Renal cortical epithelial cell (primary cell): ENCODE measurements at places on chromosomes 5 and 9. TPM values are rescaled to one million over a fixed set of nuclear protein-coding genes. Genes with fewer than 3 reads are reported as not detected.

Gene CDO1
- total RNA-seq: 0.17 and 0.55 TPM in 2 replicates

Gene PCDHB1
- total RNA-seq: under 0.01 TPM in 1 of 2 replicates, not detected in the other

Gene CDKN2B-AS1
- 3.9 and 4.7 TPM in 2 replicates for total RNA-seq

Gene SHLD3
- 5.4 and 6.1 TPM in 2 replicates for total RNA-seq

Gene ARL14EPL
- total RNA-seq: 0.20 TPM in 1 of 2 replicates, not detected in the other

Gene SLC9A3
- total RNA-seq: 0.35 and 1.6 TPM in 2 replicates

DNA sequence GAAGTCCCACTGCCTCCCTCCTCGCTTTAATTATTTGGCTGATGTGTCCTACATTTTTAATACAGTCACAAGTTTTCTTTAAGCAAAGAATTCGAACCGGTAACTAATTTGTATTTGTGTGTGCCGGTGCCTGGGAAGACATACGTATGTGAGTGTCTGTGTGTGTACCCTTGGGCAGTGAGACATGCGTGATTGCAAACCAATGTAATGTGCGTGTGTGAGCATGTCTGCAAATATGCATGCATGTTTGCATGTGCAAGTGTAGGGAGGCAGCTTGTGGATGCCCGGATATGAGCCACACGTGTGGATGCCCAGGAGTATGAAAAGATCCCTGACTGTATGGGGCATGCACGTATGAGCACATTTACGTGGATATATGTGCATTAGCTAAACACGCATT is 44.4 kb upstream of the NEK6 start:
- no peak for DNase-seq

DNA sequence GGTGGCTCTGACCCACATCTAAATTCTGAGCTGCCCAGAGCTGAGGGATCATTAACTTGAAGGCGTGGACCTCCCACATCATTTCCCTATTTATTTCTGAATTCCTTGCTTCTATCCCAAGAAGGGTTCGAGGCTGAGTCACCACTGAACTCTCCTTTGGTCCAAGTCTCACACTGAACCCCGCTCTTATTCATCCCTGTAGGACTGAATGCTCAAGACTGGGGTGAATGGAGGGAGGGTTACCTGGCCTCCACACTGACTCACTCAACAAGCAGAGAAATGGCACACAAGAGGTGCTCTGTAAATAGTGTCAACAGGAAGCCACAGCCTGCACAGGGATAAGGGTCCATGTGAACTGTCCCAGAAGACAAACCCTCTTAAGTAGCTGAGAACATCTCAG is 79.1 kb upstream of the FSTL4 start:
- peak; percentile 35 for DNase-seq

GRCh38 chr9:5361326-5362010 is 21.8 kb upstream of the RLN1 start:
- no peak for DNase-seq

DNA sequence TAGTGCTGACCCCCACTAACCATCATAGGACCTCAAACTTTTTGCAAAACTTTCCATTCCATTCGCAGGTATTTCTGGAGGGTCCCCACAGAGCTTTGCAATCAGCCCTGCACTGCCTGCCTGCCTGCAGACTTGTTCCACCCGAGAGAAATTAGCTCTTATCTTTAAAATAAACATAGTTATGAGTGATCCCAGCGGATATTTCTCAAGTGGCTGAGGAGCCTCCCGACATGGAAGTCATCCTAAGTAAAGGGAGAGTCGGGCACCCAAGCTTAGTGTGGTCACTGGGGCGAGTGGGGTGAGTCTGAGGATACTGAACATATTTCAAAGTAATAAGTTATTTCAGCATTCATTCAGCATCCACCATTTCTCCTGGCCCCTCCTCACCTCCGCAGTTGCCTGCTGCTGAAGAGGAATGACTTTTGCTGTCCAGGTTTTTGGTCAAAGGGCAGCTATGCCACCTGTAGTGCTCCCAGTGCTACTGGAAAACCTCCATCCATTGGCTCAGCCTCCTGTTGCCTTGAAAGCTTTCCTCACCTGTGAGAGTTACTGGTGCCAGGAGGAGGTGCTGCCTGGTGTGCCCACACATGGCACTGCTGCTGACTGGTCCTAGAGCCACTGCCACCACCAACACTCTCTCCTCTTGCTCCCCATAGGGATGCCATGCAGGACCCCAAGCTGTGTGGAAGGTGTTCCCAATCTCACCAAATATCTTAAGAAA is 89.7 kb upstream of the PCSK1 start:
- no peak for DNase-seq

DNA sequence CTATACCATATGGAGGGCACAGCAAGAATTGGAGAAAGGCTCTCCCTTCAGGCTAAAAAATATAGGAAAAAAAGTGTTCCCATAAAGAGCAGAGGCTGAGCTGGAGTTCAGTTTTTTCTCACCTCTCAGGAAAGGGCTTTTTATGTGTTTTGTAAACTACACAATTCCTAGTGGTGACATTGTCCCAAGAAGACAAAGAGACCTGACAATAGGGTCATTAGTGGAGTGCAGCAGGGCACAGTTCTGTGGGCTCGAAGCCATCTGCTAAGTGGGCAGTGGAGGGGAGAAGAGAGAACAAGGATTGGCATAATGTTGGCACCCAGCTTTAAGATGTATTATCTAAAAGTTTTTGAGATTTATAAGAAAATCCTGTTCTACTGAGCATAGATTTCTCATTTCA is 162.5 kb downstream of the HCN1 start:
- no peak for DNase-seq

- DNase-seq: peak; percentile 50
These were observed 181.5 kb upstream of the OTULINL start for GRCh38 chr5:14400085-14400484.

DNA sequence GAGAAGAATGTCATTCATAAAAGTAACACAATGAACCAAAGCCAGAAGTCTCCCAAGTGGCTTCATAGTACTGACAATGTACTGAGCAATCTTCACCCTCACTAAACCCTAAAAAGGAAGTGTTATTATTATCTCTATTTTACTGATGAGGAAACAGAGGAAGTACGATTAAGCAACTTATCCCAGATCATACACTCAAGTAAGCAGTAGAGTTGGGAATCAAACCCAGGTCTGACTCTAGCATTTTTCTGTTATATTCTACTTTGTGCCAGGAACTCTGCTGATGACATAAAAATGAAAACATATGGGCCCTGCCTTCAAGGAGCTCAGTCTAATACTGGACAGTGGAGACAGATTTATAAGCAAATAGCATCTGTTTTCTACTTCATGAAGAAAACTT is 109.2 kb downstream of the RAPGEF6 start:
- no peak for DNase-seq

GRCh38 chr5:7586480-7586879 is 190.5 kb downstream of the ADCY2 start:
- DNase-seq: no peak

GRCh38 chr9:92455217-92455616 is 27.1 kb downstream of the ASPN start:
- peak; percentile 2 for DNase-seq
